ENCODE measurements at places on chromosomes 11 and 22.

GRCh38 chr11:65063532-65063931, 5.2 kb upstream of the NAALADL1 start:
- DNase-seq = no peak

DNA sequence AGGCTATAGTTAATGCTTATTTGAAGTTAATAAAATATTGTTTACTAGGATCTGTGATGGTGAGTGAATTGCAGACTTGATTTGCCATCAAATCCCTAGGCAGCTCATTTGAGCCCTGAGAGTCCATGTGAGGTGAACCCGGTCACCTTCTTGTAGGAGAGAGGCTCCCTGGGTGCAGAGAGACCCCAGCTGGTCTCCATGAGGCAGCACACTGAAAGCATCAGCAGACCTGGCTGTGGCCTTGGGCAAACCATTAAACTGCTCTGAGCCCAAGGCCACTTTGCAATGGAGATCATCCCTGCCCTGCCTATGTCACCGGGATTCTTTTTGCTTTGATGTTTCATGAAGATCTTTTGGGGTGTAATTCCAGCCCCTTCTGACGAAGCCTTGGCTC, 125.2 kb downstream of the MICAL2 start:
- peak; percentile 21 for DNase-seq

DNA sequence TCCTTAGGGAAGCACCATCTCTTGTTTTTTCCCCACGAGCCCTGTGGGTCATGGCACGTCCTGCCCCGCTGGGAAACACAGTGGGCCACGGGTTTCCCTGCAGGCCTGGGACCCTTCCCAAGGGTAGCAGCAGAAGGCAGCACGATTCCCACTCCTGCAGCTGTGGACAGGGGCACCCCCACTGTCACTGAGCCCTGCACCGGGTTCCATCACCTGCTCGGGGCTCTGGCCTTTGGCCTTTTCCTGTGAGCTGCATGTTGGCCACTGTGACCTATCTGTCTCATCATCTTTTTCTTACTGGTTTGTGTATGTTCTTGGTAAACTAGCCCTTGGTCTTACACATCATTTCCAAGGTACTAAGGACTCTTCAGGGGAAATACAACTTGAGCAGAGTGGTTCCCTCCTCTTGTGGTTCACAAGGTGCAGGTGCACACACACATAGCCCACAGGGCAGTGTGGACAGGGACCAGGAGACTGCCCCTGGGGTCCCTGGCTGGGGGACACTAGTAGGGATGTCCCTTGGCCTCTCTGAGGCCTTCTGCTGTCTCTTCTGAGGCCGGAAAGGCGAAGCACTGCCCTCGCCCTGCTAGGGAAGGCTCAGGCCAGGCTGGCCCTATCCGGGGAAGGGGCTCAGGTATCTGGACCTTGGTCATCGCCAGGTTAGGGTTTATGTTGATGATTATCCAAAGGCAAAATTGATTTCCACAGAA, 19.0 kb upstream of the TXNRD2 start:
- no peak for DNase-seq

GRCh38 chr11:6443269-6444003, 2.6 kb upstream of the HPX start:
- DNase-seq = peak; percentile 57

DNA sequence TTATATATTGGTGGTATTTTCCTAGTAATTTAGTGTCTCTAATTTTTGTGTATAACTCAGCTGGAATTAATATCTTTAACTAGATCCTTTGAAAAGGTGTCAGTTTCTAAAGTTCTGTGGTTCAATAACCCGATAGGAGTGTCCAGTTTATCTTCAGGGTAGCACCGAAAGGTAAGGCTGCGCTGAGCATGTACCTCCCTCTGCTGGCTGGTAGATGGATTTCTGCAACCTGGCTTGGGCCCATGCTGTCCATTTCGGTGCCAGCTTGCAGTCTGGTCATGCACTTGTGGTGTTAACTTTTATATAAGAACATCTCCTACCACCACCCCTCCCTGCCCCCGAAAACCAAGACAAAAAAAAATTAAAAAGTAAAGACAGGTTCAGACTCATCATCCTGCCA, 24.7 kb downstream of the EXT2 start:
- peak; percentile 12 for DNase-seq

- no peak for DNase-seq
Measured at GRCh38 chr11:82936261-82936660, 34.7 kb downstream of the DDIAS start.

DNA sequence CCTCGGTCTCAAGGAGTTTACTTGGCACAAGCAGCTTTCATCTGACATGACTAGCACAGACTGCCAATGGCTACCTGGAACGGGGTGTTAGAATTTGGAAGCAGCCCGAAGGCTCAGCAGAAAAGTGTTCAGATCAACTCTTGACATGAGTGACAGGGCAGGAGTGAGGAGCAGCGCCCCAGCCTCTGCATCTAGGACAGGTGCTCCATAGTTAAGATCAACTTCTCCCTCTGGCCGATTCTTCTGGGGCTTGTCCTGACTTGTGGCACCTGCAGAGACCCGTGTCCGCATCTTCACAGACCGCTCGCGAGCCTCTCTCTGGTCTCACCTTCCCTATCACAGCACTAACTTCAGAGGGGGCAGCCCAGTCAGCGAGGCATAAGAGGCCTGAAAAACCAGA, 42.5 kb upstream of the CHKA start:
- no peak for DNase-seq

DNA sequence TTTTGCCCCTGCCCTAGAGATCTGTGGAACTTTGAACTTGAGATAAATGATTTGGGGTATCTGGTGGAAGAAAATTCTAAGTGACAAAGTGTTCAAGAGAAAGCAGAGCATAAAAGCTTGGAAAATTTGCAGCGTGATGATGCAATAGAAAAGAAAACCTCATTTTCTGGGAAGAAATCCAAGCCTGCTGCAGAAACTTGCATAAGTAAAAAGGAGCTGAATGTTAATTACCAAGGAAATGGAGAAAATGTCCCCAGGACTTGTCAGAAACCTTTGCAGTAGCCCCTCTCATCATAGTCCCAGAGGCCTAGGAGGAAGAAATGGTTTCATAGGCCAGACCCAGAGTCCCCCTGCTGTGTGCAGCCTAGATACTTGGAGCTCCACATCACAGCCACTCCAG, 686.9 kb downstream of the FAM181B start:
- DNase-seq = no peak

DNA sequence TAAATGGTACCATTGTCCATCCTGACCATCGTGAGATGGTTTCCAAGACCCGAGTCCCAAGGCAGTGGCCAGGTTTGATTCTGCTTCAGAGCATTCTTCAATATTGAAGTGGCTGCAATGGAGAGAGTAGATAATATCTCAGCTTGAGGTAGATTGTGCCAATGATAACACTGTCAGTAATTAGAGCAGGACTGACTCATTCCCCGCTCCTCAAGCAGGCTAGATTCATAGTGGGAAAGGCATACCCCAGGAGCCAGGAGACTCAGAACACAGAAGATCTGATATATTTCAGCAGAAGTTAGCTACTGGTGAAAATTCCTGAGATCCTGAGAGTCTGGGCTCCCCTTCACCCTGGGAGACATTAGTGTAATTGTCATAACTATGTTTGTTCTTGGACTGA, 55.6 kb upstream of the LARGE1 start:
- no peak for DNase-seq

DNA sequence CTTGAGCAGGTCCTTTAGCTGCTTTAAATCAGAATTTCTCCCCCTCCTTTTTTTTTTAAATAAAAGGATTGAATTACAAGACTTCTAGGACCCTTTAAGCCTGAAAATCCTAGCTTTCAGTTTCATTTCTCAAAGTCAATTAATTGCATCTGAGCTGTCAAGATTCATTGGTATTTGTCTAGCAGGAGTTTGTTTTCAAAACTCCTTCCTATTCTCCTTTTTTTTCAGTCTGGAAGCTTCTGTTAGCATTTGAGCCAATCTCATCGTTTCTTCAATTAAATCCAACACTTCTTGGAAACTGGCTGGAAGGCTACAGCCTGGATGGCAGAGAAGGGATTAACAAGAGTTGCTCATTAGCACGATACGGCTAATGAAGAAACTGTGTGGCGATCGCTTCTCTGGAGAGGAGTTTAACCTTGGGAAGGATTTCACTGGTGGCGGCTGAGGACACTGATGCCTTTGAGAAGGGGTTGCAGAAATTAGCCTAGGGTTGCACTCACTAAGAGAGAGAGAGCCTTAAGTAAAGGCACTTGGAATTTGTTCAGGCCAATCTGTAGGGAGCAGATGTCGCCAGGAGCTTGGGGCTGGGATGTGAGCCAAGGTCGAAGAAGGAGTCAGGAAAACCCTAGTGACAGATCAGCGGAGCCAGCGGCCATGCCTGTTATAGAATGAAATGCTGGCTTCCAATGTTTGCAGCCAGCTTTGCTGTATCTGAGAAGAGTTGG, 43.8 kb upstream of the API5 start:
- no peak for DNase-seq

- no peak for DNase-seq
Measured at GRCh38 chr11:61121192-61121831, 19.0 kb downstream of the CD5 start.

DNA sequence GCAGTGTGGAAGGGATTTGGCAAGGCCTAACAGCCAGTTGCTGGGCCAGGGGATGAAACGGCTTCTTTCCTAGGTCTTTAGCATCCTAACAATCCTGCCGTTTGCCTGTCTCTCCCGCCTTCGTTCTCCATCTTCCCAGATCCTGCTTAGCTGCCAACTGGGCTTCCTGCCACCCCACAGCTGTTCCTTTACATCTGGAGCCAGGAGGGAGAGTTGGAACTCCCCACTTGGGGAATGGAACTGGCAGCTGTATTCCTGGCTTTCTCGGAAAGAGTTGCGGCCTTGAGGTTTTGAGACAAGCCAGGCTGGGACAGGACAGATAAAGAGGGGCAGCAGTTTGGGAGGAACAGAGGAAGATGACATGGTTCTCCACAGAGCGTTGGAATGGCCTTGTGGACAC, 59.6 kb downstream of the ST3GAL4 start:
- no peak for DNase-seq

DNA sequence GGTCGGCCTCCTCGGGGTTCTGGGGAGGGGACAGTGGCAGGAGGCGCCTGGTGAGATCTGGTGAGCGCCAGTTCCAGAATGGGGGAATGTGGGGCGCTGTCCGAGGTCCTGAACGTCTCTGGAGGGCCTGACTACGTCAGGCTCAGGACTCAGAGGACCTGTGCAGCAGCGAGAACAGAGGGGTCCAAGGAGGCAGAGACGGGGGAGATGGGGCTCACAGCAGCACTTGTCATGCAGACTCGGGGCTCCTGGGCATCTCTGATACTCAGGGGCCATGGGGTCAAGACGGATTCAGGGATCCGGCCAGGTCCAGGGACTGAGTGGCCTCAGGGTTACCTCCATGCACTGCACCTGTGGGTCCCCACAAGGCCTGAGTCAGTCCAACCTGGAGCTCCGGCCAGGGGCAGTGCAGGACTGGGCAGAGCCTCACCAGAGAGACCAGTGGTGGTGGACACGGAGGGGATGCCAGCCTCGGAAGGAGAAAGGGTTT, 92.2 kb downstream of the BRD1 start:
- peak; percentile 20 for DNase-seq

- no peak for DNase-seq
Measured at GRCh38 chr11:96019281-96019680, 95.4 kb upstream of the MTMR2 start.

DNA sequence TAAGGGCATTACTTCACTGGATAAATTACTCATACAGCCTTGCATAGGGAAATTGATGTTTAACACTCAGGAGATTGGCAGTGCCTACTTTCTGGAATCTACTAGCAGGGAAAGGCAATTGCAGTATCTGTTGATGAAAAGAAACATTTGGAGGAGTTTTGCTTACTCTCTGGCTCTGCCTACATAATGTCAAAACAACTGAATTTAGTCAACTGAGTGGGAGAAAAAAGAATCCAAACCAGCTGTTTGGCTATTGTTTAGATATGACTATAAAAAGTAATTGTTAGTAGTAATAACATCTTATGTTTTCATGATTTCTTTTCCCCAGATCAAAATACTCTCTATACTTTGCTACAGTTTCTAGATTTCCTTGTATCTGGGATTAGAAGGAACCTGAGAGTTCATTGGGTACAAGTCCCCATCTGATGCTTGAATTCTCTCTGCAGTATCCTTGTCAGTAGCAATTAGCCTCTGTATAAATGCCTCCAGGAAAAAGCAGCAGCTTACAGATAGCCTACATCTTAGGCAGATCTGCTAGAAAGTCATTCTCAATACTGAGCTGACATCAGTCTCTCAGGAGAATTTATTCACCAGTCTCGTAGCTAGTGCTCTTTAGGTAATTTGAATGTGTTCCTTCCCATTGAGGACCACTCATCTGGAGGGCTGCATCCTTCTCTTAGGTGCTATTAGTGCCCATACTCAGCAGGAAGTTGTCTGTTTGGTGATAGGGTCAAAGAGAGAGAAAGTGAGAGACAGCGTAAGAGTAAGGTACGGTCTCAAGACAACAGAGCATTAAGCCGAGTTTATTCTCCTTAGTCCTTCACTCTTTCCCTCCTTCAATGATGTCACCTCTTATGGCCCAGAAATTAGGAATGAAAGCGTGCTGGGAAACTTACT, 185.9 kb upstream of the CCDC90B start:
- no peak for DNase-seq

DNA sequence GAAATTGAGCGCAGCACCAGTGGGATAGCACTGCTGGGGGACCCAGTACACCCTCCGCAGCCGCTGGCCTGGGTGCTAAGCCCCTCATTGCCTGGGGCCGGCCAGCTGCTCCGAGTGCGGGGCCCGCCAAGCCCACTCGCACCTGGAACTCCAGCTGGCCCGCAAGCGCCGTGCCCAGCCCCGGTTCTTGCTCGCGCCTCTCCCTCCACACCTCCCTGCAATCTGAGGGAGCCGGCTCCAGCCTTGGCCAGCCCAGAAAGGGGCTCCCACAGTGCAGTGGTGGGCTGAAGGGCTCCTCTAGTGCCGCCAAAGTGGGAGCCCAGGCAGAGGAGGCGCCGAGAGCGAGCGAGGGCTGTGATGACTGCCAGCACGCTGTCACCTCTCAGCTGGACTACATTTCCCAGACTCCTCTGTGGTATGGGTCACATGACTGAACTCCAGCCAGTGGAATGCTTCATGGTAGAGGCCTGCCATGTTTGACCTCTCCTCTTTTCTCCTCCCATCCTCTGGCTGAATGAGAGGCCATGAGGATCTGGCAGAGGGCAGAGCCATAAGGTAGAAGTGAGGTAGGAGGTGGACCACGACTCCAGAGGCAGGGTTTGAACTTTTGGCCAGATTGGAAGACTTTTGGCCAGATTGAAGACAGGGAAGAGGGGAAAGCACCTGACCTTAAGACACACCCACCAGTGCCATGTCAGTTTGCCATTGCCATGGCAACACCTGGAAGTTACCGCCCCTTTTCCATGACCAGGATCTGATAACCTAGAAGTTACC, 6.2 kb downstream of the MRGPRD start:
- peak; percentile 32 for DNase-seq

DNA sequence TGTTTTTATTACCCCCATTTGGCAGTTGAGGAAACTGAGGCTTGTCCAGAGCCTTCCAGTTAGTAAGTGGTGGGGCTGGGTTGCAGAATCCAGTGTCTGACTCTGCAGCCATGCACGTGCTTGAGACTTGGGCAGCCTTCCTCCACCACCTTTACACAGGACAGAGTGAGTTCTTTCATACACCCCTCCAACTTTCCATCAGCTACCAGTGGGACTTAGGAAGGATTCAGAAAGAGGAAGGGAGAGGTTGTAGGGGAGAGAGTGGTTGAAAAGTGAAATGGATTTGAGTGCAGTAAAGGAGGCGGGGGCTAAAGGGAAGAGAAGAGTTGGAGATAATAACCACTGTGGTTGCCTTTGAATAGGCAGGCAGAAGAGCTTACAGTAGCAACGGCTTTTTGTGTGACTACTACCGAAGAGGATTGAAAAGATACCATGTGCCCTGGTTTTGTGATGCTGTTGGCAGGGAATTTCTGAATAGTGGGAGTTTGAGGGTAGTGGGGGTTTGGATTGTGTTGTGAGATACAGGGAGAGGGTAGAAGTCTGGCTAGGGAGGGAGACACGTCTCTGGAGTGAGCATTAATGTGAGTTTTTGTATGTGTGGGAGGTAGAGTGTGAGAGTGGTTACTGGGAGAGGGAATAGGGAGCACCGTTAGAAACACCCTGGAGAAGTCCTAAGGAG, 1.7 kb downstream of the UVRAG start:
- peak; percentile 48 for DNase-seq
